ENCODE measurements at places on chromosomes 1 and 21.

DNA sequence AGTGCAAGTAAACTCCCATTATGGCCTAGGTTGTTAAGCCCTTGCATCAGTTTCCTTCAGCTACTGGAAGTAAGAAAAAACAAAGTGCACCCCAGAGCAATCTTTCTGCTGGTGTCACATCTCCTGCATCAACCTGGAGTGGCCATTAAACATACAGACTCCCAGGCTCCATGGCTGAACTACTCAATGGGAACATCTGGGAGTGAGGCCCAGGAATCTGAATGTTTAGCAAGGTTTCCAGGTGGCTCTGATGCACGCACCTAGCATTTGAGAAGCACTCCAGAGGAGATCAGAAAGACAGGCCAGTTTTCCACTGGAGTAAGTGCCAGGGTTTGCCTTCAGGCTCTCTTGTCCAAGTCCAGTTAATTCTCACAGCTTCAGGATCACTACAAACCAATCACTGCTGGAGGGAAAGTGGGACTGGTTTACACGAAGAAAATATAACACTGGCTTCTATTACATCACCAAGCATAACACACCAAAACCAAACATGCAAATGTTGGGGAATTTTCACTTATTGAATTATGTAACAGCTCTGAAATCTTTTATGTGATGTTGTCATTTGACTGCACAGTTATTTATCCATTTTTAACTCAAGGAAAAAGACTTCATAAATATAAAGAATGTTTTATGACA, 22.3 kb upstream of the ABCA4 start:
- DNase-seq: no peak

GRCh38 chr1:162873671-162874666, 13.0 kb upstream of the CCDC190 start:
- no peak for DNase-seq

GRCh38 chr1:99943223-99943794, 26.5 kb upstream of the SLC35A3 start:
- DNase-seq: no peak

- DNase-seq: no peak
Measured at GRCh38 chr1:155026588-155026987, 7.0 kb downstream of the DCST2 start.

- no peak for DNase-seq
Measured at GRCh38 chr1:26252718-26253117, 18.7 kb downstream of the CEP85 start.

GRCh38 chr1:225896937-225897549, 8.1 kb upstream of the LEFTY1 start:
- peak; percentile 55 for DNase-seq

DNA sequence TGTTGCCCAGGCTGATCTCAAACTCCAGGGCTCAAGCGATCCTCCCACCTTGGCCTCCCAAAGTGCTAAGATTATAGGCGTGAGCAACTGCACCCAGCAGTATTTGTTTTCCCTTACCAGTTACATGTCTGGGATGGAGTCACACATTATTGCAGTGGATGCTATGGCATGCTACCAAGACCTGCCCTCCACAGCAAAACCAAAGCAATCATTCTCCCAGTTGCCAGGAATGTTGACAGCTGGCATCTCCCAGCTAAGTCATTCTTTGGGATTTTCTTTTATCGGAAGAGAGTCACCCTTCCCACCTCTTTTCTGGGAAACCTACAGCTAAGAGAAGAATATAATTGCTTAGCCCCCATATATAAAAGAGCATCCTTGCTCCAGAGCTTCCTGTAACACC, 49.4 kb upstream of the RGS7 start:
- DNase-seq: no peak

DNA sequence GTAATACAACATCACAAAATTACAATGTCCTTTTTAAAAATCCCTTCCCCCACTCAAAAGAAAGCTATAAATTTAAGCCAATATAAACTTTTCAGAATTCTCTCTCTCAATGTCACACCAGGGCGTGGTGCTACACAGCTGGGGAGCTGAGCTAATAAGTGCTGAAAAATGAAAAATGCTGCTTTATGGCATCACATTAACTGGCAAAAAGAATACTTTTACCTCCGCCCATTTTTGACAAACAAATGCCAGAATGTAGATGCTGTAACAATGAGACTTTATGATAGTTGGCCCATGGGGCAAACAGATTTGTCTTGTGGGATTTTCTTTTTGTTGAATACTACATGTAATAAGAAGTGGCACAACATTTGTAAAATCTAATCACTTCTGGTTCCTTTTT, 12.7 kb upstream of the LYPLAL1 start:
- no peak for DNase-seq

DNA sequence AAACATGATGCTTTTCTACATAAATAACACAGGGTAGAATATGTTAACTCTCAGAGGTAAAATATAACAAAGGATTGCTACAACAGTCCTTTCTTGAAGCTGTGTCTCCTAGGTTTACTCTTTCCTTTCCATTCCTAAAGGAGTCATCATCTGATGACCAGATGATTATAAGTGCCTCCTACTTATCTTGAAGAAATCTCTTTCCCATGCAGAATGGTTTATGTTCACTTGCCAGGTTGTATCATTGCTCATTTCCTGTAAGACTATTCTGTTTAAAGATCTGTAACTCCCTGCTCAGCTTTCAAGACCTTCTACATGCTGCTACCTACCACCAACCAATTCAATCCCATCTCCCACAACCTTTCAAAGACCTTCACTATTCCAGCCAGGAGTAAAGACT, 51.5 kb upstream of the PTCH2 start:
- no peak for DNase-seq

GRCh38 chr1:149927056-149927562, 494 bp downstream of the SF3B4 start:
- DNase-seq: no peak

DNA sequence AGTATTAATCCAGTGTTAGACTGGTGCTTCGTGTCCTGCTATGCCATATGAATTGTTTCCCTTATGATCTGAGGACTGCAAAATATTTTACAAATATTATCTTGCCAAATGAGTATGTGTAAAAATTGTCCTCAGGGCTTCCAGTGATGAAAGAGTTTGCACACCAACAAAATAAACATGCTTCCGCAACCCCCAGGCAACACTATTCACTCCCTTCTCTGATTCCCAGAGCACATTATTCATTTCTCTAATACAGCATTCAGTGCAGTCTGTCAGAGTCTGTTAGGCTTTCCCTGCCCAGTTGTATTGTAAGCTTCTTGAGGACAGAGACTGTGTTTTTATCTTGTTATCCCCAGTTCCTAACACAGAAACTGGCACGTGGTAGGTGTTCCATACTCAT, 409.9 kb upstream of the C1orf87 start:
- DNase-seq: no peak

GRCh38 chr1:61447968-61448430, 276.9 kb downstream of the TM2D1 start:
- DNase-seq: no peak

- DNase-seq: no peak
Measured at GRCh38 chr1:221778125-221778524, 36.2 kb upstream of the DUSP10 start.

- DNase-seq: no peak
Measured at GRCh38 chr1:7538849-7539768, 232.0 kb upstream of the VAMP3 start.

DNA sequence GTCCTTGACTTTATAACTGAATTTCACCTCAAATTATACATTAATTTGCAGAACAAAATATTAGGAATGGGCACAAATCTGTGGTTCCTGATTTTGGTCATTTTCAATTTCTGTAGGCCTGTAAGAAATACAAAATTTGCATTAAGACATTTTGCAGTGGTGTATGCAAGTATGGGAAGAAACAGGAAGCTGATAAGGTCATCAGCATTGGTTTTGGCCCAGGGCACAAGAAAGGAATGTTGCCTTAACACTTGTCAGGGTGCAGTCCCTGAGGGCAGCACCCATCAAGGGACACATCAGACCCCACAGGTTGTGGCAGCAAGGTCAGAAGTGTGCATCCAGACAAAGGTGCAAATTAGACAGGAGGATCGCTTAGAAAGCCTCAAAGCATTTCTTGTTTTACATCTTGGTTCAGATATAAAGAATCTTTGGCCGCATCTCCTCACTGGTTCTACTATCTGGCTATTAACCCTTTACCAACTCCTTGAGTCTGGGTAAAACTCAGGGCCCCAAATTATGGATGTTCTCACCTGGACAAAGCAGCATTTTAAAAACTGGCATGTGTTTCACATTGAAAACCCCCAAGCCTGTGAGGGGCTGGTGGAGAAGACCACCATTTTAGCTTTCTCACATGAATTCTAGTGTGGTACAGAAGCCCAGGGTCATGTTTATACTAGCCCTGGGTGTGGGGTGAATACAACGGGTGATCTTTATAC, 182.4 kb downstream of the CDC7 start:
- DNase-seq: no peak

DNA sequence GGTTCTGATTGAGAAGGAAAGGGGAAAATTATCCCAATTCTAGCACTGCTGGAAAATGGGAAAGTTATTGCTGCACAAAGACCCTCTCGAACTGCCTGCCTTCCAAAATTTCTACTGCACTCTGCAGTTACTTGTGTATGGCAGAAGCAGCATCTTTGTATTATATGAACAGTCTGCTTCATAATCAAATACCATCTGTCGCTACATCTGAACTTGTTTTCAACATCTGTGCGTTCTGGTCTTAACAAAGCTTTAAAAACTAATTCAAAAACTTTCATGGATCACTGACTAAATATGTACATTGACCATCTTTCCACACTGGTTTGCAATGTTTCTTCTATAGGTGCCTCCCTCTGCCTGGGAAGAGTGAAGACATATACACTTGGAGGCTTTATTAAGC, 79.2 kb downstream of the PROX1 start:
- no peak for DNase-seq

DNA sequence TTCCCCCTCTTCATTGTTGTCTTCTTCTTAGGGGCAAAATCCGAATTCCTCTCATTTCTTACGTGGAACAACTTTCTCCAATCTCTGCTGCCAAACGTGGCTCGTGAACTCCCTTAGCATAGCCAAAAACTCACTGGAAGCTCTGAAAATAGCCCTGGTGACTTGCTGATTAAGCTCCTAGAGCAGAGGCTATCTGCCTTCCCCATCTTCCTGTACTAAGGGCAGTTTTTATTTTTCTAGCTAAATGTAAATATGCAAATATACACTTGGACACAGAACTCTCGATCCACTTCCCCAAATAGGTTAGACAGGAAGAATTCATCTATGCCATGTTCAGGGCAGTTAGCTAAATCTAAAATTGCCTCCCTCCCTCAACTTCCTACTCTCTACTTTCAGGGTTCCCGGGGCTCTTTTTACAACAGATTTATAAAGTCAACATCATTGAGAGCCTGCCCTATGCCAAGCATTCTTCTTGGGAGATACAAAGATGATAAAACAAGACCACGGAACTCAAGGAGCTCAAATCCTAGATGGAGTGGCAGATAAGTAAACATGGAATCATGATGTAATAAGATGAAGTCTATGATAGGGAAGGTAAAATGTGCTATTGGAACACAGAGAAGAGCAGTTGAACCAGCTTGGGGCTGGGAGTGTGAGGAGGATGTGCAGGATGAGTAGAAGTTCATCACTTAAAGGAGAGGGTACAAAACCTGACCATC, 59.4 kb upstream of the FMOD start:
- no peak for DNase-seq

DNA sequence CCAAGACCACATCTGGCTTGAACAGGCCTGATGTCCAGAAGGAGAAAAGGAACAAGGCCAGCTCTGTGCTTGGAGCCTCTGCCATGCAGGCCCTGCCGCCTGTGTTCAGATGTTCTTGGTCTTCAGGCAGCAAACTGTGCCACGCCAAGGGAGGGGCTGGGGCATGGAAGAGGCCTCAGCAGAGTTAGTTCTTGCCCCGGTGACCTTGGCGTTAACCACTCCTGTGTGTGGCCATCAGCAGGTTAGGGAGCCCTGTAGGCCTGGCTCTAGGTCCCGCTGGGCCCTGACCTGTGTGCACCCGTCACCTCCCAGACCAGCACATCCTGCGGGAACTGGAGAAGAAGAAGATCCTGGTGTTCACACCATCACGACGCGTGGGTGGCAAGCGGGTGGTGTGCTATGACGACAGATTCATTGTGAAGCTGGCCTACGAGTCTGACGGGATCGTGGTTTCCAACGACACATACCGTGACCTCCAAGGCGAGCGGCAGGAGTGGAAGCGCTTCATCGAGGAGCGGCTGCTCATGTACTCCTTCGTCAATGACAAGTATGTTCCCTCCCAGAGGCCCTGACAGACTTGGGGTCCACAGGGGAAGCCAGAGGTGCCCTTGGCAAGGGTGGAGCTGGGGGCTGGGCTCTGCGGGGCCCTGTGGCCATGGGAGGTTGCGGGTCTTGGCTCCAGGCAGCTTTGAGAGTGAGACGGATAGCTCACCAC, 7.1 kb downstream of the ZC3H12A start:
- no peak for DNase-seq

DNA sequence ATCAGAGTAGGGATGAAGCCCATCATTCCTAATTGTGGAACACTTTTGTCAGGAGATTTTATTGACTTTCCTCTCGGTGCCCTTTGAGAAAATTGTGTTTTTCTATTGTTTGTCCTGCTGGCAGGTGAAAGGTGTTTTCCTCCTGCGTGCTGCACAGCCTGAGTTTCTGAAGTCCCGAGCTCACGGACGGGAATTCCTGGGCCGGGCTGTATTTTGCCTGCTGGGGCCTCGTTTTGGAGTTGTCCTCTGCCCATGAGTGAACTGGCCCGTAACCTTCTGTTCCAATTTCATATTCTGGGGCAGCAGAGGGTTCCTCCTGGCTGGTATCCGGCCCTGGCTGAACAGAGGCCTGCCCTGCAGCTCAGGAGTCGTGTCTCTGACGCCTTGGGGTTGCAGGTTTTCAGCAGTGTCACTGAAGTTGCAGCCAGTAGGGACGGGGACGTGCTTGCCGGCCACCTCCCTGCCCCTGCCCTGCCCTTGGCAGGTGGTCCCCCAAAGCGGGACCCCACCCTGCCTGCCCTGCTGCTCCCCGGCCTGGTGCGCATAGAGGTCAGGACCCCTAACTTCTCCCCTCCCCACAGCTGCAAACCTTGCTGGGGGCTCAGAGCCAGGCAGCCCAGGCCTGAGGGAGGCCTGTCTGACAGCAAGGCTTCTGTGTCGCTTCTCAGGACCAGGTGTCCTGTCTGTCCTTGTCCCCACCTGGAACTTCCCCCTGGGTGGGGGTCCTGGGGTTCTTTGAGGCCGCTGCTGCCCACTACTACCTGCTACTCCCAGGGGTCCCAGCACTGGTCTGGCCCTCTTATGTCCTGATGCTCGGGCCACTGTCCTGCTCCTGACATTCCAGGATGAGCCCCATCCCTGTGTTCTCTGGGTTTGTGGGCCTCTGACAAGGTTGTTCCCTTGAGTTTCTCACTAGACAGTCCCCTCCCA, 49.0 kb downstream of the SLX9 start:
- no peak for DNase-seq

GRCh38 chr1:40787737-40788560, 4.4 kb downstream of the KCNQ4 start:
- DNase-seq: no peak

GRCh38 chr1:227451057-227451456, 112.3 kb upstream of the ZNF678 start:
- no peak for DNase-seq

- no peak for DNase-seq
Measured at GRCh38 chr1:117760069-117760468, 154.2 kb downstream of the TENT5C start.

Data from activated naive CD4-positive, alpha-beta T cell treated with anti-CD3 and anti-CD28 coated beads, Interleukin-2, amount 50 U/mL, for 16 hours (primary cell).